Transverse colon (tissue), 4 donors: ENCODE measurements at places on chromosomes 5 and 9.

DNA sequence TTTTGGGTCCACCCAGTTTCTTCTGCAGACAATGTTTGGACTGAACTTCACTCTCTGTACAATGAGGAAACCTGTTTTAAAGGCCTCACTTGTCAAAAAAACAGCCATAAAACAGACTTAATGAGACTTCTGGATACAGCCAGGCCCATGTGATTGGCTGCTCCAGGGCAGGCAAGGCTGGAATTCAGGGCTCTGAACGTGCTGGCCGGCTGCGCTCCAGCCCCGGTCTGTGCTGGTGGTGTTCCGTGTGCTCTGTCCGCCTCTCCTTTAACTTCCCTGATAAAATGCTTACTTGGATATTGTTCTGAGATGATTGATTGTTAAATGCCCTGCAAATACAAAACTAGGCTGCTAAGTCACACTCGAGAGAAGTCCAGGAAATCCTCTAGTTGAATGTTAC lies 131.2 kb upstream of the KLF4 start:
- H3K36me3 ChIP-seq = no peaks in the 10 kb centered on the region
- peaks cover 25% of the 10 kb centered on the region for H3K4me1 ChIP-seq
- H3K27ac ChIP-seq = peak overlapping the region; percentile 79
- H3K4me3 ChIP-seq = no peak overlapping the region
- H3K27me3 ChIP-seq = no peaks in the 10 kb centered on the region

DNA sequence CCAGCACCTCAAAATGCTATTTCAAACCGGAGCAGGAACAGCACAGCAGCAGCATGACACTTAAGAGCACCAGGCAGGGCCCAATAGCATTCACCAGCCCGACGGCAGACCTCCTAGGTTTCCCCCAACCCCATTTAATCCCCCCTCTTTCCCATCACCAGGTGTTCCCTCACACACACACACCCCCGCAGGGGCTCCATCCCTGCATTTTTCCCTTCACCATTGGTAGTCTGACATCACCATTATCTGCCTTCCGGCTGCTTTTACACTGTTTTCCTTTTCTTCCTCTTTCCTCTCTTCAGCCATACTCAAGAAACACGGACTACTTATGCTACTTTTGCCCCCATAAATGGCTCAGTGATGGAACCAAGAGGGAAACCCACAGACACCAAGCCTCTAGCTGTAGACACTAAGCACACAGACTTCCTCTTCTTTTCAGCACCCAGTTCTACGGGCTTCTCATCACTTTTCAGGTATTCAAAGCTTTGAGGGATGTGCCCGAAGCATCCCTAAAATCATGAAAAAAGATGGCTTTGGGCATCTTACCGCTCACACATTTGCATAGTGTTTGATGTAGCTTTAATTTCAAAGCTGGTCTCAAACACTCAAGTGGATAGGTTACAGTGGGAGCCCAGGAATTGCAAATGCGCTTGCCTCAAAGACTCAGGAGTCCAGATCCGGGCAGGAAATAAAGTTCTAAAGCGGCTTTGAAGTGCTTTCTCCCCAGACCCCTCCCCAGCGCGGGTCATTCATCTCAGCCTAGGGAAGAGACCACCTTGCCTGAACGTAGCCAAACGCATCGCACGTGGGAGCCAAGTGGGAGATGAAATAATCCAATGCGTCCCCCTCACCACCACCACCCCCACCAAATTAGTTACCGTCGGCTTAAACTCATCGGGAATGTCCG lies 141.5 kb downstream of the TSSK1B start:
- peak overlapping the region; percentile 90 for H3K27ac ChIP-seq
- H3K4me3 ChIP-seq = peak overlapping the region; percentile 87
- peaks cover 8% of the 10 kb centered on the region for H3K4me1 ChIP-seq
- no peak for DNase-seq
- no peaks in the 10 kb centered on the region for H3K36me3 ChIP-seq
- peaks cover 18% of the 10 kb centered on the region for H3K27me3 ChIP-seq

DNA sequence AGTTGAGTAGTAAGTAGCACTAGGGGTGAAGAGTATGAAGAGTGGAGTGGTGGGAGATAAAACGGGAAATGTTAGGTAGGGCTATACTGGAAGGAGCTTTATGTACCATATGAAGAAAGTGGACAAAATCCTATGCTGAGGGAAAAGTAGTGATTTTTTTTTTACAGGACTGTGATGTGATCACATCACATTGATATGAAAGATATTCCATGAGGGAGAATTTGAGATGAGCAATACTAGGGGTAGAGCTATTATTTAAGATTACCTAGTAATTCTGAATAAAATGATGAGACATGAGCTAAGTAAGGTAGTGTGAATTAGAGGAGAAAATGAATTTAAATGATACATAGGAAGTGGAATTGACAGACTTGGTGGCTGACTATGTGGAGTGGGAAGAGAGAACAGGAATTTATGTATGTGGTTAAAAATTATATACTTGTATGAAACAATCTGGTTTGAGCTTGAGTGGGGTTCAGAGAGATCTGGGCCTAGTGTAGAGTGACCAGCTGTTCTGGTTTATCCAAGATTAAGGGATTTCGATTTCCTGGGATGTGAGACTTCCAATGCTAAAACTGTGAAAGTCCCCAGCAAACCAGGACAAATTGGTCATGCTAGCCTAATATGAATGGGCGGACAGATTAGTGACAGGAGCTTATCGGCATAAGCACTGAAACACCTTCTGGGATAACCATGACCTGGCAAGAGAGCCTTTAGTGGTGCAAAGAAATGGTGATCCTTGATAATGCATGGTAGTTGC lies 29.3 kb upstream of the STOM start:
- DNase-seq = no peak
- H3K4me3 ChIP-seq = no peak overlapping the region
- H3K27ac ChIP-seq = no peak overlapping the region
- no peaks in the 10 kb centered on the region for H3K36me3 ChIP-seq
- H3K27me3 ChIP-seq = no peaks in the 10 kb centered on the region

DNA sequence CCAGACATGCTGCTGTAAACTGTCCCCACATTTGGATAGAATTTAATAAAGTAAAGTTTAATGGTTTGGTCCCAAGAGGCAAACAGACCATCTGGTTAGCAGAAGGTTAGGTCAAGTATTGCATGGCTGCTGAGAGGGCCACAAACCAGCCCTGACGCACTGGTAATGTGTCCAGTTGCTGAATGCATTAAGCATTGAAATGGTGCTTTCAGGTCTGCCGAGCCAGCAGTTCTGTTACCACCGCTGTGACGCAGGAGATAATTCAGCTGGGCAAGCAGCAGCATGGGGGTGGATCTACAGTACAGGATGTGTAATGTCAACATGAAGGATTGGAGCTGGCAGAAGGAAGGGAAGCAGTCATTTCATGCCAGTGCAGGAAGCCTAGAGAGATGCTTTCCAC lies 16.0 kb downstream of the ZNF462 start:
- H3K36me3 ChIP-seq = no peaks in the 10 kb centered on the region
- no peaks in the 10 kb centered on the region for H3K27me3 ChIP-seq
- no peak overlapping the region for H3K4me3 ChIP-seq
- H3K27ac ChIP-seq = peak overlapping the region; percentile 68
- peaks cover 29% of the 10 kb centered on the region for H3K4me1 ChIP-seq
- DNase-seq = peak; percentile 58
